NCI-H2081 (cell line): ENCODE measurements at places on chromosomes 11 and 22.

DNA sequence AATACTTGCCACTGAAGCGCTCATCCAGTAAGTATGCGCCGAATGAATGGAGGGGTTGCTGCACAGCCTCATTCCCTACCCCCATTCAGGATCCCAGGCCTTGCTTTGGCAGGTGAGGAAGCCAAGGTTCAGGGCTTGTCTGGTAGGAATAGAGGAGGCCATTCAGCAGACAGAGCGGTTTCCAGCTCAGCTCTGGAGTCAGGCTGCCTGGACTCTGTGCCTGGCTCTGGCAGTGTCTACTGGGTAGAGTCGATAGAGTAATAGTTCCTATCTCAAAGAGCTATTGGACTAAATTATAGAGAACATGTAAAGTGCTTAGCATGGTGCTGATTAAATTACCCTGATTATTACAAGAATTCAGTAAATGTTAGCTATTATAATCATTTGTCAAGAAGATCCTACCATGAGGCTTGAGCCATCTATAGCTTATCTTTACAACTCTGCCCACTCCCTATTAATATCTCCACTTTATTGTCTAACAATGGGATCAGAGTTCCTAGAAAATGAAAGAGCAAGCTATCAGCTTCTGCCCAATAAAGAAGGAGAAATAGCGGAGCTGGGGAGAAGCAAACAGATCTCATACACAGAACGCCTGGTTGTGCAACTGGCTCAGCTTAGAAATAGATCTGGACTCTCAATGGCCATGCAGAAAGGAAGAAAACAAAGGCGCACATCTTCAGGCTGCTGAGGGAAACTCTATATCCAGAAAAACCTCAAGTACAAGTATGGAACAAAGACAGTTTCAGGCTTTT lies 6.6 kb upstream of the SNX32 start:
- no peak for DNase-seq

- DNase-seq, result no peak
Observed at GRCh38 chr11:18768472-18768901, 23.1 kb downstream of the PTPN5 start.

- no peak for DNase-seq
Observed at GRCh38 chr11:64607381-64607985, 16.5 kb downstream of the SLC22A12 start.

DNA sequence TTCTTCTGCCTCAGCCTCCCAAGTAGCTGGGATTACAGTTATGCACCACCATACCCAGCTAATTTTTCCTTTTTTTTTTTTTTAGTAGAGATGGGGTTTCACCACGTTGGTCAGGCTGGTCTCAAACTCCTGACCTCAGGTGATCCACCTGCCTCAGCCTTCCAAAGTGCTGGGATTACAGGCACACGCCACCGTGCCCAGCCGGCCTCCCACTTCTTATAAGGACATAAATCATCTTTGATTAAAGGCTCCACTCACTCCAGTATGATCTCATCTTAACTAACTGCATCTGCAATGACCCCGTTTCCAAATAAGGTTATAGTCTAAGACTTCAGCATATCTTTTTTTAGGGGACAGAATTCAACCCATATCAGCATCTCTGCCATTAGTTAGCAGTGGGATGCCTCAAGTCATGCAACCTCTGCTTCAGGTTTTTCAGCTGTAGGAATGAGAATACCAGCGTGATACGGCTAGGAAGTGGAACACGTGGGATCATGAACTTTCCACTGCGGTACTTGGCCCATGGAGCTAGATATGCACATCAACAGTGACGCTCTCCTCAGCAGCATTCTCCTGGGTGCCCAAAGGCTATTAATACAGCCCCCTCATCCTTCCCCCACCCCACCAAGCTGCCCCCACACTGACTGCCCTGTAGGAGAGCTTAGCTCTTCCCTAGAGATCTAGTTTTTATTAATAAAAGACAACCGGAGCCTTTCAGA lies 41.4 kb downstream of the MCHR1 start:
- DNase-seq, result no peak

DNA sequence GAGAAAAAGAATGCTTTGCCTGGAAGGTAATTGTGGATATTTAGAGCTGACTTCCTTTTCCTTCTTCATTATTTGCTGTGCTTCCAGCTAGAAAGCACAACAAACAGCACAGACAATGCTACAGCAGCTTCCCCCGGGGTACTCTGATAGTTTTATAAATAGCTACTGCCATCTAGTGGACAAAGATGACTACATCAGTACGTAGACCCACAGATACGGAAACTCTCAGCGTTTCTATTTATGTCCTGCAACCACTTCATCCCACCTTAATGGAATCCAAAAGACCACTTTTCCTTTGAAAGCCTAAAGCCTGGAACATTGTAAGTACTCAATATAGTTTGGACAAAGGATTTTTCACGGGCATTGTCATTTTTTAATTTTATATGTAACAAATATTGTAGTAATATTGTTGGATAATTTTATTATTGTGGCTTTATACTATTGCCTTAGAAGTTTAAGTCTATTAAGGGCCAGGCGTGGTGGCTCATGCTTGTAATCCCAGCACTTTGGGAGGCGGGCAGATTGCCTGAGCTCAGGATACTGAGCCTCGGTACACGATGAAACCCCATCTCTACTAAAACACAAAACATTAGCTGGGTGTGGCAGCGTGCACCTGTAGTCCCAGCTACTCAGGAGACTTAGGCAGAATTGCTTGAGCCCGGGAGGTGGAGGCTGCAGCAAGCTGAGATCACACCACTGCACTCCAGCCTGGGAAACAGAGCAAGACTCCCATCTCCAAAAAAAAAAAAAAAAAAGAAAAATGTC lies 7.5 kb downstream of the HSPA8 start:
- peak; percentile 84 for DNase-seq

DNA sequence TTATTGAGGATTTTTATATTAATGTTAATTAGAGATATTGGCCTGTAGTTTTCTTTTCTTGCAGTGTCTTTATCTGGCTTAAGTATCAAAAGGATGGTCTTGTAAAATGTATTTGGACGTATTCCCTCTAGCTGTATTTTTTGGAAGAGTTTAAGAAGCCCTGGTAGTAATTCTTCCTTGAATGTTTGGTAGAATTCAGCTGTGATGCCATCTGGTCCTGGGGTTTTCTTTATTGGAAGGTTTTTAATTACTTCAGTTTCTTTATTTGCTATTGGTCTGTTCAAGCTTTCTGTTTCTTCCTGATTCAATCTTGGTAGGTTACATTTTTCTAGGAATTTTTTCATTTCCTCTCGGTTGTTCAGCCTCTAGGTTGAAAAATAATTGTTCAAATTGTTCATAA lies 255.0 kb upstream of the TBCEL start:
- DNase-seq, result no peak

GRCh38 chr22:47204002-47204979 lies 441.8 kb downstream of the TBC1D22A start:
- no peak for DNase-seq

GRCh38 chr11:11229647-11230046 lies 123.4 kb downstream of the CSNK2A3 start:
- no peak for DNase-seq

GRCh38 chr11:122071709-122072202 lies 44.3 kb downstream of the BLID start:
- DNase-seq, result no peak

GRCh38 chr11:36278531-36279282 lies 10.5 kb downstream of the COMMD9 start:
- DNase-seq, result no peak
